Activated CD4-positive, alpha-beta T cell treated with anti-CD3 and anti-CD28 coated beads for 36 hours (primary cell): ENCODE measurements at places on chromosomes 7 and 10. TPM values are rescaled to one million over a fixed set of nuclear protein-coding genes. Genes with fewer than 3 reads are reported as not detected.

The CFAP46 gene
- 0.16 TPM for total RNA-seq

The CALML5 gene
- total RNA-seq = not detected

The PRSS37 gene
- not detected for total RNA-seq

The HYAL4 gene
- total RNA-seq = 0.25 TPM

The TMEM236 gene
- total RNA-seq = 0.02 TPM

The CPEB3 gene
- 1.8 TPM for total RNA-seq

The CTAGE8 gene
- 1.1 TPM for total RNA-seq

The CRPPA gene
- 1.4 TPM for total RNA-seq

The OPN1SW gene
- total RNA-seq = not detected

The CRYGN gene
- total RNA-seq = 0.11 TPM

The NKX6-2 gene
- total RNA-seq = not detected

The SNX10 gene
- 35.5 TPM for total RNA-seq

The SFTPD gene
- not detected for total RNA-seq

The ACSM6 gene
- not detected for total RNA-seq

The MXI1 gene
- total RNA-seq = 49.7 TPM

The PRLHR gene
- total RNA-seq = not detected

The GJD4 gene
- not detected for total RNA-seq

The ARHGAP22 gene
- total RNA-seq = 0.47 TPM

The KCP gene
- not detected for total RNA-seq

The UROS gene
- total RNA-seq = 37.3 TPM

The TAS2R3 gene
- 0.69 TPM for total RNA-seq

The NUTM2E gene
- 0.11 TPM for total RNA-seq

The SPDYE9 gene
- total RNA-seq = not detected

The OR13A1 gene
- not detected for total RNA-seq

The EPHB4 gene
- total RNA-seq = 5.9 TPM

The CPA1 gene
- not detected for total RNA-seq

The NEUROD6 gene
- not detected for total RNA-seq

The MYH16 gene
- total RNA-seq = not detected

The INHBA gene
- not detected for total RNA-seq

The FAM25A gene
- not detected for total RNA-seq

The EMX2 gene
- total RNA-seq = not detected

The TMEM229A gene
- total RNA-seq = not detected

The AGR2 gene
- not detected for total RNA-seq

The SLC39A12 gene
- total RNA-seq = not detected

The PLEKHS1 gene
- total RNA-seq = 0.09 TPM

The ANKRD30A gene
- not detected for total RNA-seq

The DNAJC30 gene
- total RNA-seq = 7.8 TPM

The PTPN20 gene
- 1.3 TPM for total RNA-seq

The NRCAM gene
- 1.0 TPM for total RNA-seq

The COBL gene
- total RNA-seq = not detected

The TSPAN12 gene
- total RNA-seq = not detected

The WDR86 gene
- not detected for total RNA-seq

The IDI2 gene
- total RNA-seq = not detected

The ANKIB1 gene
- total RNA-seq = 37.0 TPM

The SMIM30 gene
- 38.5 TPM for total RNA-seq

The PDZD8 gene
- 12.5 TPM for total RNA-seq

The CRHR2 gene
- not detected for total RNA-seq

The GPR15LG gene
- total RNA-seq = not detected

The ATP6V0A4 gene
- 0.19 TPM for total RNA-seq
